GM04503 (cell line): ENCODE measurements at places on chromosomes 2 and 18.

GRCh38 chr2:55869637-55870325, 53.8 kb downstream of the EFEMP1 start:
- no peak for DNase-seq

GRCh38 chr2:138291805-138292204, 209.8 kb upstream of the SPOPL start:
- no peak for DNase-seq

- no peak for DNase-seq
Measured at GRCh38 chr2:134287323-134287722, 33.5 kb downstream of the MGAT5 start.

GRCh38 chr2:215104226-215104625, 34.2 kb downstream of the ABCA12 start:
- no peak for DNase-seq

GRCh38 chr2:152581360-152581759, 135.9 kb downstream of the PRPF40A start:
- no peak for DNase-seq

DNA sequence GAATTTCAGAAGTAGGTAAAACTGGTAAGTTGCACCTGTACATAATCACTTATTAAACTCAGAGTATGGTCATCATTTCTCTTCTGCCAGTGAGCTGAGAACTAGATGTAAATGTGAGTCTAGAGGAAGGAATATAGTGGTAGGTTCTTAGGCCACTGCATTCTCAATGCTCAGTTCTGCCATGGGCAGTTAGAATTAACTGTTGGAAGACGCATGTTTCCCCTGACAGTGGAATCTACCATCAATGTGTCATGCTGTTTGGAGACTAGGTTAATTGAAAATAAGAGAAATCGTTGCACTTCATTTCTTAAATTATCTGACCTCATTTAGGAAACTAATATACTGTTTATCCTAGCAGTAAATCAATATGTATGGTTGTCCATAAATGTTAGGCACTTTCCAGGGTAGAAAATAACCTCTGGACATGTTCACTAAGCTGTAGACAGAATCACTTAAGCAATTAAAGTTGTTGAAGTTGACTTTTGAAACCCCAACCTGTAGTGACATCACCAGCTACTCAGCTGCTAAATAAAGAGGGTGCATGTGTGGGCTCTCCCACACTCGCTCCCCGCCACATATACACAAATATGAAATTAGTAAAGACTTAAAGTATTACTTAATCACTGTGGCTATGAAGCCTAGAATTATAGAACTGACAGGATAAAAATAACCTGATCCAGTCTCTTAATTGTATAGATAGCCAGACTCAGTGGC, 91.5 kb upstream of the NOSTRIN start:
- no peak for DNase-seq

- DNase-seq = no peak
Measured at GRCh38 chr2:28134262-28134812, 243.8 kb downstream of the BABAM2 start.

- DNase-seq = no peak
Measured at GRCh38 chr2:241048949-241049343, 50.5 kb downstream of the SNED1 start.

DNA sequence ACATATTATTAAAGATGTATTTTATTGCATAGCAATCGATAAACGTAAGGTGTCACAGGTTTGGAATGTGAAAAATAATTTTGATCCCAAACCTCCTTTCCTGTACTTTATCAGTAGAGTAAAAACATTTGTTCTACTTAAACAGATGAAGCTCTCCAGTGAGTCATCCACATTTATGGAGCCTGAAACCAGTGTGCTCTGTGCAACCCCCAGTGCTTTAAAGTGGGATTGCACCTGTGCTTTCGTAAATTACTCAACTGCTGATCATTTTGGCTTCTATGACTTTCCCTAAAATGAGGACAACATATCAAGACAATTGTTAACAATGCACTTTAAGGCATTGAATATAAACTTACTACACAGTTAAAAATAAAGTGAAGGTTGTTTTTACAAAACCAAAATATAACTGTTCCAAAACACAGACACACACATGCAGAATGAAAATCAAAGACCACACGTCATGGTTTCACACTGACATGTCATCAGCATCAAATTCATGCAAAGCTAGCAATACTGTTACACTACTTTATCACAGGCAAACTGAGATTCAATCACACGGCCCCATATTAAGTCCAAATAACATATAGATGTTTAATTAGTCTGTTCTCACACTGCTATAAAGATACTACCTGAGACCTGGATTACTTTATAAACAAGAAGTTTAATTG, 9.7 kb downstream of the TMEM18 start:
- DNase-seq = no peak
